Renal pelvis (tissue), 12 donors: ENCODE measurements at places on chromosomes 3 and 15. TPM values are rescaled to one million over a fixed set of nuclear protein-coding genes. Genes with fewer than 3 reads are reported as not detected.

DNA sequence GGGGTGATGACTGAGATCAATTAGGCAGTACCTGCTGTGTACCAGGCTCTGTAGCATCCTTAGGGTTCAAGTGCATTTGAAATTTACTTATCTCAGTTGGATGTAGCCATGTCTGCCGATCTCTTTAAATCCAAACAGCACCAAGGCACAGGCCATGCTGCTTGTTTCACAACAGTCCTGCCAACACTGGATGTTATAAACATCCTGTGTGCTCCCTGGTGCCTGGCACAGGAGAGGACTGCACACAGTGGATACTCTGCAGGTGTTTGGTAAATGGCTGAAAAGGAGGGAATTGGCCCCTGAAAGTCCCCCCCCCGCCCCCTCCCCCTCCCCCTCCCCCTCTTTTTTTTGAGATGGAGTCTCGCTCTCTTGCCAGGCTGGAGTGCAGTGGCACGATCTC, 27.0 kb downstream of the CTSH start:
- no peak for DNase-seq

DNA sequence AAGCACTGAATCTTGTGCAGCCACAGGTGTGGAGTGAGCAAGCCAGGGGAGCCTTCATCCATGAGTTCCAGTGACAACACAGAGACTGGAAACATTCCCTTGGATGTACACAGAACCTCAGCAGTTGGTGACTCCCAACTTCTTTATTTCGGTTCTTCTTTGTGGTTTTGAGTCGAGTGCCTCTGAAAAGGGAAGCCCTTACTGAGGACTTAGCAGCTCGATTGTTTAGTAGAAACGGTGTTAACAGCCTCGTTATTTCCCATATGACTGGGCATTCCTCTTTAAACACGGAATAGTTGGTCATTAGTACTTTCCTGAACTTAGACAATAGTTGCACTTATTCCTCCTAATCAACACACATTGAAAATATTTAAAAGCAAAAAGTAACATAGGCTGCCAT, 7.7 kb downstream of the SLCO3A1 start:
- DNase-seq, result no peak

- DNase-seq, result no peak
These were observed at the start of gene GDPGP1 for GRCh38 chr15:90234096-90234988. TSS of gene GDPGP1 (plus strand) at chr15:90234209. CDS start at chr15:90240909, 6,700 bp downstream.

DNA sequence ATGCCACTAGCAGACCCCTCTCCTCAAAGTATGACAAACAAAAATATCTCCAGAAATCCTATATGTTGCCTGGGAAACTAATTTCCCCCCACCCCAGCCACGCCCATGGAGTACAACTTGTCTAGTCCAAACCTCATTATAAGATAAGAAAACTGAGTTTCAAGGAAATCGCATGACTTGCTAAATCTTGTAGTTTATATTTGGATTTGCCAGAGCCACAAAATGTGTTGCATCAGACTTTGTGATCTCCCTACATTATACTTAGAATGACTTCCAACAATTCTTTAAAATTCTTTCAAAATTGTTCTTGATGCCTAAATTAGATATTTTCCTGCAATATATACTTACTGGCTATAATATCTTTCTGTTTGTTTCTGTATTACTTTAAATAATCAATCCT, 1034.4 kb downstream of the IGSF11 start:
- no peak for DNase-seq

GRCh38 chr15:28051955-28052633, 47.0 kb downstream of the OCA2 start:
- DNase-seq, result no peak

DNA sequence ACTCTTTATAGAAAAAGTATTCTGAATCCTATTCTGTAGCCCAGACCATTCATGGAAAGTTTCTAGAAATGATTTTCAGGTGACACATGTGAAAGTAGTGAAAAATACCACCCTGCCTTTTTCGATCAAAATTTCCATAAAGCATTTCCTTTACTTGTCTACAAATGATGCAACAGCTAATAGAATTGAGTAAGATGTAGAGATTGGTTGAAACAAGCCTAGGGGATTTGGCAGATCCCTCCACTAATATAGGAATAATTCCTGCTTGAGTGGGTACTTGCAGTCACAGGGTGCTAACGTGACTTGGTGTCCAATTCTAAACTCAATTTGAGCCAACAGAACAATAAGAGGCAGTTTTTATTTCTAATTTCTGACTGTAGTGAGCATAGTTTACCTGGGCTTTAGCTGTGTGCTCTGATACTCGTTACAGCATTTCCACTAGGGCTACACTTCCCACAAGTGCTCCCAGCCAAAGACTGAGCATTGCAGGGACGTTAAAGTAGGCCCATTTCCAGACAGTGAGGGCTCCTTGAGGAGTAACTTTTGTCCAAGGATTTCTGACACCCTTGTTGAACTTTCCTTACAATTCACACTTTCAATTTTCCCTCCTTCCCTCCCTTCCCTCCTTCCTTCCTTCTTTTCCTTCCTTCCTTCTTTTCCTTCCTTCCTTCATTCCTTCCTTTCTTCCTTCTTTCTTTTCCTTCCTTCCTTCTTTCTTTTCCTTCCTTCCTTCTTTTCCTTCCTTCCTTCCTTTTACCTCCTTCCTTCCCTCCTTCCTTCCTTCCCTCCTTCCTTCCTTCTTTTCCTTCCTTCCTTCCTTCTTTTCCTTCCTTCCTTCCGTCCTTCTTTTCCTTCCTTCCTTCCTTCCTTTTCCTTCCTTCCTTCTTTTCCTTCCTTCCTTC, 53.9 kb upstream of the TP63 start:
- DNase-seq, result no peak

DNA sequence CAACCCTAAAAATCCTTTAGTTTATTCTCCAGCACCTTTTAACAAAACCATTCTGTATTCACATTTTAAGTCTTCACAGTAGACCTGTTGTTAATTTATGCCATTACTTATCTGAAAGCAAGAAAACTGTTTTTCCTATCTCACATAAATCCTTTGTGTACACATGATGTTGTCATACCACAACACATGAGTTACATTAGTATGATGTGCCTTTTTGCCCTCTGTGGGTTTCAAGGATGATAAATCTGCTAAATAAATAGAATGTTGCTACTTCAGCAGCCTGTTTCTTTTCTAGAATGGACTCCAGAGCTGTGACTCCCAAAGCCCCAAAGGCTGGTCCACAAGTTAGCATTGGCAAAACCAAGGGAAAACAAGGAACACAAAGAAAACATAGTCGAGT, 151.6 kb downstream of the SERPINI1 start:
- no peak for DNase-seq

- DNase-seq, result no peak
These were observed 68.4 kb upstream of the CD96 start for GRCh38 chr3:111473550-111473949.

KLHL40 gene
- 0.07 TPM for polyA plus RNA-seq
